Stimulated activated naive CD4-positive, alpha-beta T cell (primary cell): ENCODE measurements at places on chromosomes 12 and 14.

DNA sequence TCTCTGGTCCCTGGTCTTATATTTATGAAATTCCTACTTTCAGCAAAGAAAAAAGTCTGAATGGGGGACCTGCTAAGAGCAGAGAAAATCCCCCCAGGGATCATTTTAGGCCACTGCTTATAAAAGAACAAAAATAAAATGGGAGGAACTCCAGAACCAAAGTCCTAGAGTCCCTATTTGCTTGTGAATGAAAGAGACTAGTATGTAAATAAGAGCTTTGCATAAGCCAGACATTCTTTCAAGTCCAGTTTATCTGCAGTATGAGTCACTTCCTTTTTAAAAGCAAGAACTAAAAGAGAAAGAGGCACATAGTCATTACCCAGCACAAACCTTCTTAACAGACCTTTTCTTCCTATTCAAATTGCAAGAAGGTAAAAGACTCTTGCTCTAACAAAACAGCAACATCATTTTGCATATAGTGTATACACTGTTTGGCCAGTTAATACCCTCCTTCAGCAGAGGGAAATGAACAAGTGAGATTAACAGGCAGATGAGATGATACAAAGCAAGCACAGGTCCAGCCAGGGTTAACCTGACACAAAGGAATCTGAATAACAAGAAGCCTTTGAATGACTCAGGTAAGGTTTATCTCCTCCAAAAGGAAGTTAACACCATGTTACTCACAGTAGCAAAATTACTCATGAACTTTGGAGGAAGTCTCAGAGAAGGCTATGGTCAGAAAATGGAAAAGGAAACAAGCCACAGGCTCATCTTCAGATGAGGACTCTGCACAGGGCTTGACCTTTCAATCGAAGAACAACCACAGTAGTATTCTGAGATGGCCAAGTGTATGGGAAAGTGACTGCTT, 87.3 kb downstream of the PHLDA1 start:
- no peak for DNase-seq

DNA sequence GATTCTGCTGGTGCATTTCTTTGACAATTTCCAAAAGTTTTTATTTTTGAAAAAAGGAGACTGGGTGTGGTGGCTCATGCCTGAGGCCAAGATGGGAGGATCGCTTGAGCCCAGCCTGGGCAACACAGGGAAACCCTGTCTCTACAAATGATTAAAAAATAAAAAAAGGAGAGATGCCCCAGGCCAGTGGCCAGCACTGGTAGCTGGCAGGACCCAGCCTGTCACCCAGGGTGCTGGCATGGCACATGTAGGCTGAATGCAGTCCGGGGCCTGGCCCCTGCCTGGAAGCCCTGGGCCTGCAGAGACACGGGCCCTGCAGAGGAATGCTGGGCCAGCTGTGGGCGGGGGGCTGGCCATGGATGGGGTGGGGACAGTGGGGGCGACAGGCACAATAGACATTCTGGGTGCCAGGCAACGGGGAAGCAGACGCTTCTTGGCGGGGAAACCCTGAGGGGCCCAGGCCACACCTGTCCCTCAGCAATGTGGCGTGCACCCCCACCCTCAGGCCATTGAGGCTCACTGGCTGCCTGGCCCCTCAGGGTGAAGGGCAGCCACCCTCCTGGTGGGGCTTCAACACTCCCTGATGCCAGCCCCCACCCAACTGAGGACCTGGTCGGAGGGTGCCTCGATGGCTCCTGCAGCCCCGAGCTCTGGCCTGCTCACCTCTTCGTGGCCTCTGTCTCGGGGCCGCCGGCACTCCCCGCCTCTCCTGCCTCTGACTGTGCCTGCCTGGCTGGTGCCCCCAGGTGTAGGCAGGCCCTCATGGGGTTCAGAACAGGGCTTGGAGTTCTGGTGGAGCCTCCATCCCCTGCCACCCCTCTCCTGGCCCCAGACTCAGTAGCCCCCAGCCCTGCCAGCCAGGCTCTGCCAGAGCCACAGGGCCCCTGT, 12.1 kb downstream of the TRMT61A start:
- no peak for DNase-seq

GRCh38 chr14:40122968-40123648, 690.9 kb upstream of the FBXO33 start:
- DNase-seq: no peak

DNA sequence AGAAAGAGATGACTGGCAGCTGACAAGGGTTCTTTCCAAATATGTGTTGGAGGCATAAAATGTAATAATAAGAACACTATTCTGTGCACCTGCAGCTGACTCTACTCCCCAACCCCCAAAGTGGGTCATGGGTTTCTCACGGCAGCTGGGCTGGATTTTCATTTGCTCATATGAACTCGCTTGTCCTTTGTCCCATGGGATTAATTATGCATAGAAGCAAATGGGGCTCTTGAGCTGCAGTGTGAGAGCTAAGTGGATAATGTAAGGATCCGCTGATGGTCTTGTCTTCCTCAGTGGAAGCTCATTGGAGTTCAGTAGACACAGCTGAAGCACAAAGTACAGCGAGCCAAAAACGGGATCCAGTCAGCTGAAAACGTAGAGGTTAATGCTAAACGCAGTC, 46.3 kb downstream of the TTC8 start:
- no peak for DNase-seq

DNA sequence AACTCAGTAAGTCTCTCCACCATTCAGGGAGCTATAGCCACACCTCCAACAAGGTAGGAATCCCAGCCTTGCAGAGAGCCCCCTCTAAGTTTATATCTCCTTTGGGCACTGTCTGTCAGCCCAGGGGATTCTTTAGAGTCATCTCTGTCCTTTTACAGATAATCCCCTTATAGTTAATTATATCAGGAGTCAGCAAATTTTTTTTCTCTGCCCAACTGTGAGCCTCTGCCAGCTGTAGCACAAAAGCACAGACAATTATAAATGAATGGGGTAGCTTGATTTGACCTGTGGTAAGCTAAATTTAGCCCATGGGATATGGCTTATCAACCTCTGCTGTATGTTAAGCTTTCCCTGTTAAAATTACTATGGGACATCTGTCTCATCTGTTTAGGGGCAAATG, 8.3 kb downstream of the CEP128 start:
- DNase-seq: no peak

- no peak for DNase-seq
Measured at GRCh38 chr12:42779186-42779859, 189.8 kb upstream of the PRICKLE1 start.

- DNase-seq: no peak
Measured at GRCh38 chr14:21923820-21924219, 250.2 kb upstream of the OR4E1 start.

GRCh38 chr14:37056473-37056872, 115.9 kb downstream of the SLC25A21 start:
- DNase-seq: no peak

- DNase-seq: no peak
Measured at GRCh38 chr12:132384916-132385774, 55.8 kb upstream of the GALNT9 start.

DNA sequence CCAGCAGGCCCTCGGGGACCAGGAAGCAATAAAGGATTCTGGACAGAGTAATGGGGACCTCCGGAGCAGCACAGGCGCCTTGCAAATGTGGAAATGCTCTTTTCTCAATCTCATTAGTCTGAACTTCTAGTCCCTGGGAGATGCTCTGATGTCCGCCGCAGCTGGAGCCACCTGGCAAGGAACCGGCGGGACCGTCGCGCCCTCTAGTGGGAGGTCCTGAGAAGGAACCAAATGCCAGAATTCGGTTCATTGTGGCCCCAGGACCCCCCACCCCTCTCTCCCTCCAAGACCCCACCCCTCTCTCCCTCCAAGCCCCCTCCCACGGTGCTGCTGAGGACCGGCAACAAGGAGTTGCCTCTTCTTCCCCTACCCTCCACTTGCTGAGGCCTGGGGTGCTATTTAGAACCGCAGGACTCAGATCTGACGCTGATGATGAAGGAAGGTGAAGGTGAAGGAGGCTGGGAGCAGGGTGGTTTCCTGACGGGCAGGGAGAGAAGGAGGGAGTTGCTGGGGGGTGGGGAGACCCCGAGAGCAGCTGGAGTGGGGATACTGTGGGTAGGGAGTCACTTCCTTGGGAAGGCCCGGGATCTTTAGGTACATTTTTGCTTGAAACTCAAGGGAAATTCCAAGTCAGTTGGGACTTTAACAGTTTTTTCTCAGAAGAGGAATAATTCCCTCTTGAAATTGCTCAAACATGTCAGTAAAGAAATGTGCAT, 42.5 kb downstream of the SMIM41 start:
- DNase-seq: peak; percentile 53

DNA sequence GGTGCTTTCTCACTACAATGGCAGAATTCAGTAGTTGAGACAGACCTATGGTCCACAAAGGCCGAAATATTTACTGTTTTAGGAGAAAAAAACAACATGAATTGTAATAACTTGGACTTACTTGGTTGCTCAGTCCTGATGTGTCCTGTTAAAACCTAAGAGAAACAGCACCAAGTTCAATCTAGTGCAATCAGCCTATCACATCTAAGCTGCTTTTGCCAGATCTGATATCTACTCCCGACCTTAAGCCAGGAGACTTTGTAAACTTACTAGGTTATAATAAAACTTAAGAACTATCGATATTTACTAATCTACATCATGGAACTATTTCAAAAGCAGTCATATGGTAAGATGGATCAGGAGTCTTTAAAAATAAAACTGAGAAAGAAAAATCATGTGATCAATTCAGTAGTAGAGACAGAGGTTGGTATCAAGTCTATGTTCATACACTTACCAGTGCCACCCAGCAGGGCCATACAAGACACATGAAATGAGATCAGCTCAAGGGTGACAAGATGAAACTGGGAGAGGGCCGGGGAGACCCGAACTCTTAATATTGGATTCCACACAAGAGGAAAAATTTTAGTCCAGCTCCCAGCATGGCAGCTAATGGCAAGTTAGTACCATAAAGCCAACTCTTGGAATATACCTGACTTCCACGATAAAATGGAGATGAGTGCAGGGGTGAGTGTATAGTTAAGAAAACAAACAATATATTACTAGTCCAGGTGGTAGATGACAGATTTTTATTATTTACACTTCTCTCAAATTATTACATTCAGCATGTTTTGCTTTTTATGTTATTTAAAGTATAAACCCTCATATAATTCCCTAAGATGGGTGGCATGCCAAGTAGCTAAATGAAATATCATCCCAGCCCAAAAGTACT, 27.5 kb downstream of the NUDT4 start:
- no peak for DNase-seq

DNA sequence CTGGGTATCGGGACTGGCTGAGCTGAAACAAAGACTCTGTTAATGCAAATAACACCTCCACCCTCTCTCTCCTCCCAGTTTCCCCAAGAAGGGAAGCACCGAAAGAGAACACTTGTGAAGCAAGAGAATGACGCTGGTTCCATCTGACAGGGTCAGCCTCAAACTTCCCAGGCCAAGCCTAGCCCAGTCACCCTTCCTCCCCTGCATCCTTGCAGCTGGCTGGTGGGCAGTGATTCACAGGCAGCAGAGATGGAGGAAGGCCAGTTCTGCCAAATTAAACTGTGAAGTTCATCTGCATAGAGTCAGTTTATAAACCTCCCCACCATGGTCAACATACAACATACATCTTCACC, 2.8 kb downstream of the LRRC74A start:
- DNase-seq: no peak

- no peak for DNase-seq
Measured at GRCh38 chr14:65387171-65387570, 25.4 kb upstream of the FUT8 start.

DNA sequence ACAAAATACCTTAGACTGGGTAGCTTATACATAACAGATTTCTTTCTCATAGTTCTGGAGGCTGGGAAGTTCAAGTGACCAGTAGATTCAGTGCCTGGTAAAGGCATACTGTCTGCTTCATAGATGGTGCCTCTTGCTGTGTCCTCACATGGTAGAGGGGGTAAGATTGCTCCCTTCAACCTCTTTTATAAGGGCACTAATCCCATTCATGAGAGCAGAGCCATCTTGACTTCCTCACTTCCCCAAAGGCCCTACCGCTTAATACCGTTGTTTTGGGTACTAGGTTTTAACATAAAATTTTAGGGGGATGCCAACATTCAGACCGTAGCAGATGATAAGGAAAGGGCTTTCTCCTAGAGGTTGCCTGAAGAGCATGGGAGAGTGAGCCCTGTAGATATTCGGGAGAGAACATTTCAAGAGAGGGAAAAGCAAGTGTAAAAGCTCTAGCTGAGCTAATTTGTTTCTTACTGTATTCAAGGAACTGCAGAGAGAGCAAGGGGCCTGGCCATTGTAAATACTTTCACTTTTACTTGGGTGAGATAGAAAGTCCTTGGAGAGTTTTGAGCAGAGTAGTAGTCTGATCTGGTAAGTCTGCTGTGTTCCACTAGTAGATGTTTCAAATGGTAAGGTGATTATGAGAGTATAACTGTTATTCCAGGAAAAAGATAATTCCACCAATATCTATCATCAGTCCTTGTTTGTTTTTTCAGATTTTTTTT, 27.3 kb downstream of the FRS2 start:
- DNase-seq: no peak

- DNase-seq: no peak
Measured at GRCh38 chr14:54440476-54440872, 700 bp downstream of the CNIH1 start.

DNA sequence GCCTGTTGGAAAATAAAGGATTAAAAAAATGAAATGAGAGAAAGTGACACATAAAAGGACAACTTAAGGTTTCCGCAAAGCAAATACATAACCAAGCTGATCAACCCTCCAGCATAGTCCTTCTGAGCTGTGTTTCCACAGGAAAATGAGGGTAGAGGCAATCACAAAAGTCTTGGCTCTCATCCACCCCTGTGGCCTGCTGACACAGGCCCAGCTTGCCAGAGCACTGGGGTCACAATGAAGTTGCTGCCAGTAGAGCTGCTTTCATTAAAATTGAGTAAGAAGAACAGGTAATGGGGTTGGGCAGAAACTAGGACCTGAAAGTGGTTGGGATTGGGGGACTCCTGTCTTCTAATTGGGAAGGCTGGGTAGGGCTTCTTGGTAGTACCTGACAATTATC, 65.9 kb downstream of the RERG start:
- DNase-seq: no peak

DNA sequence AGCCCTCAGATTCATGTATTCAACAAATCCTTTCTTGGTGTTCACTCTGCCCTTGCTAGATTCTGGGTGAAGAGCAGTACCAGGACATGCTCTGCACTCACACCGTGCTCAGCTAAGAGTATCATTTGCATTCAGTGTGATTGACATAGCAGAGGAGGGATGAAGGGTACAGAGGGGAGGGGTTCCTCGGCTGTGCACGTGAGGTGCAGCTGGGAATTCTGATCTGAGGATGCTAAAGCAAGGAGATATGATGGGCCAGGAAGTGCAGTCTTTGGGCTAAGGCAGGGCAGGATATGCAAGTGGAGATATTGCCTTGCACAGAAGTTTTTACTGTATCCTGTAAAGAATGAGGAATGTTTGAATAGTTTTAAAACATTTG, 108.6 kb downstream of the FGD4 start:
- DNase-seq: no peak

DNA sequence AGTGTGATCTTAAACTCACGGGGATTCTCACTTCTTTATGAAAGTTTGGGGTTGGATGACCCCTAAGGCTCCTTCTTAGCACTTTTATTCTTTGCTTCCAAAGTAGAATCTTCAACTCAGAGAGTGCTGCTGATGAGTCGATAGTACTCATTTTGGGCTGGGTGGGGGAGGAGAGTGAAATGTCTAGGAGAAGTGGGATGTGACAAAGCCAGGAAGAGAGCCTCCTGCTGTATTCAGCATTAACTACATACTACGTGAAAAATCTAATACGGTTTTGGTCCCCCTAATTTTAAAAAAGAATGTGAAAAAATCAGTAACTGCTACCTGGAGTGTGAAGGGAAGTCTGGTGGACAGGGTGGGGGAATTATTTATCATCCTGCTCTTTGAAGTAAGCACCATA, 148.3 kb downstream of the SAMD4A start:
- DNase-seq: no peak
